ENCODE measurements at places on chromosomes 12 and 14. TPM values are rescaled to one million over a fixed set of nuclear protein-coding genes. Genes with fewer than 3 reads are reported as not detected.

GRCh38 chr14:51901475-51902024, 41.1 kb downstream of the GNG2 start:
- H3K4me1 ChIP-seq, result no peaks in the 10 kb centered on the region
- no peak overlapping the region for H3K4me3 ChIP-seq
- H3K36me3 ChIP-seq, result no peaks in the 10 kb centered on the region
- no peaks in the 10 kb centered on the region for H3K27me3 ChIP-seq
- no peak overlapping the region for H3K27ac ChIP-seq

Gene AKAP5
- 2.8 TPM for total RNA-seq

DNA sequence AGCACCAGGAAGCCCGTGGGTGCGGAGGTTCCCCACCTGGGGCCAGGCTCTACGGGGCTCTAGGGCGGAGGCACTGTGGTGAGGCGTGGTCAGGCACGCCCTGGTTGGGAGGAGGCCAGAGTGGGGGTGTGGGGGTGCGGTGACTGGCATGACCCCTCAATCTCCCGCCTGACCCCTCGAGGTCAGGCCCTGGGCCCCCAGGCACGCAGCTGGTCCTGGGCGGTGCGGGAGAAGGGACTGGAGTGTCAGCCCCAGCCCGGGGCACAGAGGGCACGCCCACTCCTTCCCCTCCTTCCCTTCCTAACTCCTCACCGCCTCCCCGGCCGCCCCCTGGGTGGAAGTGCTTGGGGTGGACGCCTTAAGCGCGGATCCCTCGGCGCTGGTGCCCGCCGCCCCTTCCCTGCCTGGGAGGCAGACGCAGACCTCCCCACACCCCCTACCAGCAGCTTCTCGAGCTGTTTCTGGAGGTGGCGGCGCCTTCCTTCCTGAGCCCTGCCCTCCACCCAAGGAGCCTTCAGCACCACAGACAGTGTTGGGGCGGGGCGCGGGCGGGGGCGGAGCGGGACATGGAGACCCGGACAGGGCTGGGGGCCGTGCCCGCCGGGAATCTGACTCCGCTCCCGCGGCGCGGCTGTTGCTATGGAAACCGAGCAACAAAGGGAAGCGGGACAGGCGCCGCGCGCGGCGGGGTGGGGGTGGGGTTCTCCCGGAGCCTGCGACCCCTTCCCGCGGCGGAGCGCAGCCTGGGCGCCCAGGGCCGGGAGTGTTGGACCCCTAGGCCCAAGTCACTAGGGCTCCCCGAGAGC, 741 bp upstream of the CRIP2 start:
- H3K27ac ChIP-seq, result peak overlapping the region; percentile 96
- no peaks in the 10 kb centered on the region for H3K27me3 ChIP-seq
- DNase-seq, result peak; percentile 98

GRCh38 chr12:95462081-95462480, 11.9 kb upstream of the METAP2 start:
- no peaks in the 10 kb centered on the region for H3K36me3 ChIP-seq
- no peaks in the 10 kb centered on the region for H3K27me3 ChIP-seq
- DNase-seq, result no peak
- H3K4me3 ChIP-seq, result no peak overlapping the region
- no peak overlapping the region for H3K27ac ChIP-seq

Gene KRT74
- not detected for total RNA-seq

Gene HOXC4
- not detected for total RNA-seq

Gene POTEG
- total RNA-seq, result not detected

- H3K4me1 ChIP-seq, result no peaks in the 10 kb centered on the region
- DNase-seq, result no peak
These were observed 501.1 kb downstream of the NAV3 start for GRCh38 chr12:78331753-78332152.

DNA sequence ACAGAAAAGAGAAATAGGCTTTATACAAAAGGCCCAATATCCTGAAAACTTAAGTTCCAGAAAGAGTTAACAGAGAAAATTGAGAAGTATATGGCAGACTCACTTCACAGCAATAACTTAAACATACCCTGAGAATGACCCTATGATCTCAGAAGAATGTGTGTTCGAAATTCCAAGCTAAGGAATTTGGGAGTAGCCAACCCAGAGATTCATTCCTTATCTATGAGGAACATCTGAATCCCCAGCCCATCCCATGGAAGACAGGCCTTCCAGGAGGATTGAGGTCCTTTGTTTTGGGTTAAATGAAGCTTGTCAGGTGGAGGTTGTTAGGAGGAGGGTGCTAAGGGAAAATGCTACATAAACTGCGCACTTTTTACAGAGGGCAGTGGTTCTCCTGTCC, 7.5 kb upstream of the SAV1 start:
- no peak for DNase-seq
- H3K27me3 ChIP-seq, result no peaks in the 10 kb centered on the region
- no peak overlapping the region for H3K4me3 ChIP-seq
- H3K4me1 ChIP-seq, result peaks cover 15% of the 10 kb centered on the region

- no peaks in the 10 kb centered on the region for H3K36me3 ChIP-seq
- no peak overlapping the region for H3K27ac ChIP-seq
- no peak for DNase-seq
- no peaks in the 10 kb centered on the region for H3K27me3 ChIP-seq
- H3K4me3 ChIP-seq, result no peak overlapping the region
These were observed 73.1 kb upstream of the RAP1B start for GRCh38 chr12:68537571-68537970.

- no peaks in the 10 kb centered on the region for H3K27me3 ChIP-seq
- no peak overlapping the region for H3K27ac ChIP-seq
- H3K4me1 ChIP-seq, result no peaks in the 10 kb centered on the region
- no peaks in the 10 kb centered on the region for H3K36me3 ChIP-seq
- no peak overlapping the region for H3K4me3 ChIP-seq
These were observed 117.6 kb upstream of the PWP1 start for GRCh38 chr12:107567876-107568619.

DNA sequence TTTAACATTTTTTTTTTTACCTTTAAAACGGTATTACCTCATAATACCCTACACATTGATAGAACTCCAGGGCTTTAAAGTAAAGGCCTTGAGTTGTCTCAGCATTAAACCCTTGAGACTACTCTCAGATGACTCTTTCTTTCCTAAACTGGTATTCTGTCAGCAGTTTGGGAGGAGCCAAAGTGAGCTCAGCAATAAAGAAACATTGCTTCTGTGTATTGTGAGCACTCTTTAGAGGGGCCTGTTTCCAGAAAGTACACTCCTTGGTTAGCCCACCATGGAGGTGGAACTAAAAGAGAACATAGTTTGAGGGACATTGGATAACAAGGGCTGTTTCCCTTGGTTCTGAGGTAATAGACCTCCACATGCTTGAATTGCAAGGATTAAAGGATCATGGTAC, 20.4 kb downstream of the MAP3K12 start:
- H3K27me3 ChIP-seq, result no peaks in the 10 kb centered on the region
- no peak for DNase-seq
- H3K4me3 ChIP-seq, result no peak overlapping the region
- H3K4me1 ChIP-seq, result peaks cover 7% of the 10 kb centered on the region
- peaks cover 88% of the 10 kb centered on the region for H3K36me3 ChIP-seq

- no peak for DNase-seq
- no peaks in the 10 kb centered on the region for H3K27me3 ChIP-seq
- no peaks in the 10 kb centered on the region for H3K4me1 ChIP-seq
- H3K27ac ChIP-seq, result no peak overlapping the region
- H3K4me3 ChIP-seq, result no peak overlapping the region
- H3K36me3 ChIP-seq, result no peaks in the 10 kb centered on the region
These were observed 24.8 kb downstream of the LRRIQ1 start for GRCh38 chr12:85060916-85061315.

DNA sequence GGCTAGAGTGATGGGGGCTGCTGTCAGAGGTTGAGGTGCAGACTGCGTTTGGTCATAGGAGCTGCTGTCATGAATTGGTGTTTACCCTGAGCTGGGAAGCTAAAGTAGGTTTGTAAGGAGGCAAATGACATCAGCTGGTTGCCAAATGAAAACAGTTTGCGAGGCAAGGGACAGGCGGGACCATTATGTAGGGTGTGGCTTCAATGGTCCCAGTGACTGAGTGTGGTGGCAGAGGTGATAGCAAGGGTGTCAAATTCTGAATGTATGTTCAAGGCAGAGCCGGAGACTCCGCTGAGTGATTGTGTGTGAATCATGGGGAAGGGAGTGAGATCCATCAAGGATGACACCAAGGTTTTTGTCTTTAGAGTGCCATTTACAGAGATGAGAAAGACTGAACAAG, 359.5 kb downstream of the VRK1 start:
- no peak overlapping the region for H3K27ac ChIP-seq
- H3K4me3 ChIP-seq, result no peak overlapping the region
- H3K36me3 ChIP-seq, result no peaks in the 10 kb centered on the region
- DNase-seq, result no peak
- no peaks in the 10 kb centered on the region for H3K4me1 ChIP-seq

DNA sequence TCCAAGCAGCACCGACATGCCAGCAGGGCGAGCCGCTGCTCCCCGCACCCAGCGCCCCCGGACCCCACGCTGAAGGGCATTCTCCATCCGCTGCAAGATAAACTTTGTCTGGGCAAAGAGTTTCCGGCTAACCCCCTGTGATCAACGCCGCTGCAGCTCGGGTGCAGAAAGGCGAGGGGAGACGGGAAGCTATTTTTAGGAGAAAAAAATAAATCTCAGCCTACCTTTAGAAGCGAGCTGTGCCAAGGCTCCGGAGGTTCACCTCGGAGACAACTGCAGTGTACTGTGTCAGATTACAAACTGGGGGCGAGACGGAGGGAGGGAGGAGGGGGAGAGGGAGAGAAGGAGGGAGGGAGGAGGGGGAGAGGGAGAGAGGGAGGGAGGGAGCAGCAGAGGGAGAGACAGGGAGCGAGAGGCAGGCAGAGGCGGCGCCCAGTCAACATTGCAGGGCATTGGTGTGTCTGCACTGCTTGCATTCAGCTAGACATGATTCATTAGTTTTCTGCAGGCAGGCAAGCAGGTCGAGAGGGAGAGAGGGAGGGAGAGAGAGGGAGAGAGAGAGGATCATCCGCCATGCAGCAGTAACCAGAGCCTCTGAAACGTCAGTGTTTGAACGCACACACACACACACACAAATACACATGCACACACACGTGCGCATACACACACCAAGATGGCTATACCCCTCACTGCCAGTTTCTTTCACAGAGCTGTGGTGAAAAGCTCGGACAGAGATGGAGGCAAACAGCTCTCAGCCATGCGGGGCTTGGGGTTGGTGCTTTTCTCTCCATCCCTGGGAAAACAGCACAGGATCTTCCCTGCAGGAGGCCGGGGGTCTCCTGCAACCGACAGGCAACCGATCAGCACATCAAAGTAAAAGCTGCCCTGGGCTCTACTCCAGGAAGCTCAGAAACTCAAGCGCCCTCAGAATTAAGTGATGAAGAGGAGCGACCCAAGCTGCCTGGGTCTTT, at the start of gene RIMBP2:
TSS of gene RIMBP2 (minus strand) at position 302 of the 971 bp plus-strand sequence. CDS start 237,286 bp downstream, outside the sequence.
- H3K27me3 ChIP-seq, result no peaks in the 10 kb centered on the region
- H3K27ac ChIP-seq, result no peak within 1 kb of the TSS
- H3K4me1 ChIP-seq, result peaks cover 22% of the 10 kb centered on the region
- H3K36me3 ChIP-seq, result no peaks in the 10 kb centered on the region

GRCh38 chr12:52434081-52434733, at the start of gene KRT75:
Gene KRT75 (minus strand): TSS chr12:52434371. CDS start chr12:52434304, 67 bp downstream.
- no peaks in the 10 kb centered on the region for H3K27me3 ChIP-seq
- H3K27ac ChIP-seq, result no peak within 1 kb of the TSS
- no peak for DNase-seq
- H3K4me3 ChIP-seq, result no peak within 1 kb of the TSS
- no peaks in the 10 kb centered on the region for H3K4me1 ChIP-seq

- DNase-seq, result peak; percentile 35
- no peaks in the 10 kb centered on the region for H3K27me3 ChIP-seq
- peaks cover 51% of the 10 kb centered on the region for H3K4me1 ChIP-seq
These were observed 318.4 kb downstream of the RAD51B start for GRCh38 chr14:68137704-68138619.

DNA sequence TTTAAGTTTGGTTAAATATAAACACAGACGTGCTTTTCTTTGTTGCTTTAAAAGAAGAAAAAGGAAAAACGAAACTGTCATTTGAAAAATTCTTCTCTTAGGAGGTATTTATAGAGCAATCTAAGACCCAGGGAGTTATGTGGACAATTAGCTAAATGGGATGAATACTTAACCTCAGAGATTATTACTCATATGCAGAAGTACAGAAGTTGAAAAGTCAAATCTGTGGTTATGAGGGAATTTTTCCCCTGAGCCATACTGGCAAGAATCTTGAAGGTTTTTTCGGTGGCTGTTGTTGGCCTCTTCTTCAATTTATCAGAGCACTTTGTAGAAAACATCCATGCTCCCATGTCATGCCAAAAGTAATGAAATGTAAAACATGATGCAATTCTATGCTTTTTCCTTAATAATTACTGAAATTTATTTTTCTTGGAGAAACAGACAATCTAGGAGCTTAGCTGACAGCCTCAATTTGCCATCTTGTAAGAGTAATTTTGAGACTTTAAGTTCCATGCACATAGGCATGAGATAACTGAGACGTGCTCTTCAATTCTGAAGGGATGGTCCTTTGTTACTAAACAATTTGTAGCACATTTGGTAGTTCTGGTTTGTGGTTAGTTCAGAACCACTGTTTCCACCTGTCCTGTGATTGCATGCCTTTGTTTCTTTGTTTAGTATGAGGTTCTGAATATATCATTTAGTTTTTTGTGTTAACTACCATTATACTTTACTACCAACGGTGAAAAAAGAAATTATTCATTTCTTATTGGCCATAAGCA, 126.6 kb downstream of the BCAT1 start:
- no peaks in the 10 kb centered on the region for H3K36me3 ChIP-seq
- DNase-seq, result no peak
- H3K27me3 ChIP-seq, result no peaks in the 10 kb centered on the region
- no peak overlapping the region for H3K4me3 ChIP-seq
- no peak overlapping the region for H3K27ac ChIP-seq

Gene WNT1
- total RNA-seq, result not detected
